ENCODE measurements at places on chromosomes 1 and 21.

- DNase-seq: no peak
These were observed 6.3 kb downstream of the ATP2B4 start for GRCh38 chr1:203632941-203633340.

- DNase-seq: no peak
These were observed 283.1 kb downstream of the TM2D1 start for GRCh38 chr1:61441723-61442262.

GRCh38 chr1:248792342-248792741 lies 33.4 kb downstream of the SH3BP5L start:
- DNase-seq: peak; percentile 27

DNA sequence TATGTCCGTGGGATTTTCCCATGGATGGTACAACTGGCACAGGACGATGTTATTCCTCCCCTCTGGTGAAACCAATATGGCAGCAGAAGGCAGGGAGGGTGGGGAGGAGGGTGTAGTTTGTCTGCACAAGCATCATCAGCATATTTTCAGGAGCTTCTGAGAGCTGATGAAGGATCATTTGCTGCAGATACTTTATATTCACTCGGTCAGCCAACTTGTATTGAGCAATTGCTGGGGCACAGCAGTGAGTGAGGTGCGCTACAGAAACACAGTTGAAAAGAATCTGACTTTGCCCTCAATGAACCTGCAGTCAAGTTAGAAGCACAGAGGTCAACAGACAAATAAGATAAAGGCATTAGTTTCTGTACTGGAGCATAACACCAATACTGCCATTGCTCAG lies 13.0 kb downstream of the PKP1 start:
- DNase-seq: no peak

DNA sequence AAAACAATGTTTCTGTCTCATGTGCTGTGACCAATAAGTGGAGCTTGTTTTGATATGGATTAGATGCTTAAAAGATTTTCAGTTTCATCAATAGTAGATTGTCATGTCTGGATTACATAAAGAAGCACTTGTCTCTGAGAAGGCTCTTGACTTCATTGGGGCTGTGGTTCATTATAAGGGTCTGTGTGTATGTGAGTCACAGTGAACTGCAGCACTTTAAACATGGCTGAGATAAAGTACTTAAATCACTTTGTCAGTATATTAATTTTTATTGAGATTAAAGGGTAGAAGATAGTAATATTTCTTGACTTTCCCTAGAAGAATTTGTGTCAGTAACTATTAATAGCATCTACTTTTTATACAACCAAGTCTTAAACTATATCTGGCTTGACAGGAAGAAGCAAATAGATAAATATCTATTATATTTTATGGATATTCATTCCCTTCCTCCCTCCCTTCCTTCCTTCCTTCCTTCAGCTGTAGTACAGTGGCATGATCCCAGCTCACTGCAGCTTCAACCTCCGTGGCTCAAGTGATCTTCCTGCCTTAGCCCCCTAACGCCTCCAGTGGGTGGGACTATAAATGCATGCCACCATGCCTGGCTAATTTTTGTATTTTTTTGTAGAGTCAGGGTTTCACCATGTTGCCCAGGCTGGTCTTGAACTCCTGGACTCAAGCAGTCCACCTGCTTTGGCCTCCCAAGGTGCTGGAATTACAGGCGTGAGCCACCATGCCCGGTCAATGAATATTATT lies 48.8 kb downstream of the ZFYVE9 start:
- DNase-seq: peak; percentile 5

DNA sequence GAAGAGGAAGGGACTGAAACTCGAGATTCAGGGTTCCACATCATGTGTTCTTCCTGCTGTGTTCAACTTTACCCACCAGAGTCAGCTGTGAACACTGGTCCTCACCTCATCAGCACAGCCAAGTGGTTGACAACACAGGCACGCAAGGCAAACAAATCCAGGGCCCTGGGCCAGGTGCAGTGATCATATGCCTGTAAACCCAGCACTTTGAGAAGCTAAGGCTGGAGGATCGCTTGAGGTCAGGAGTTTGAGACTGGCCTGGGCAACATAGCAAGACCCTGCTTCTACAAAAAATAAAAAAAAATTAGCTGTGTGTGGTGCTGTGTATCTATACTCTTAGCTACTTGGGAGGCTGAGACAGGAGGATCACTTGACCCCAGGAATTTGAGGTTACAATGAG lies 8.4 kb upstream of the XKR8 start:
- DNase-seq: no peak

- DNase-seq: peak; percentile 58
These were observed 118.3 kb downstream of the OLFML2B start for GRCh38 chr1:161905269-161905884.

DNA sequence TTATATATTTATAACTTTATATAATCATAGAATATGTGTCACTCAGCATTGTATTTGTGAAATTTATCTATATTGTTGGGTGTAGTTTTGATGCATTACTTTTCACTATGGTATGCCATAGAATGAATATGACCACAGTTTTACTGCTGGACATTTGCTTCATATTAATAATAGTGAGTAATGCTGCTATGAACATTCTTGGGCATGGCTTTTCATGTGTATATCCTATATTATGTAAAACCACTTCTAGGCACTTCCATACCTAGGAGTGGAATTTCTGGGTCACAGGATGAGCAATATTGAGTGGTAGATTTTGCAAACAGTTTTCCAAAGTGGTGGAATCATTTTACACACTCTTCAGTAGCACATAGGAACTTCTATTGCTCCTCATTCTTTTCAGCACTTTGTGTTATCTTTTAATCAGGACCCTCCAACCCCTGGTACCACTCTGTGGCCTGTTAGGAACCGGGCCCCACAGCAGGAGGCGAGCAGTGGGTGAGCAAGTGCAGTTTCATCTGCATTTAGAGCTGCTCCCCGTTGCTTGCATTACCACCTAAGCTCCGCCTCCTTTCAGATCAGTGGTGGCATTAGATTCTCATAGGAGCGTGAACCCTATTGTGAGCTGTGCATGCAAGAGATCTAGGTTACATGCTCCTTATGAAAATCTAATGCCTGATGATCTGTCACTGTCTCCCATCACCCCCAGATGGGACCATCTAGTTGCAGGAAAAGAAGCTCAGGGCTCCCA lies 56.0 kb upstream of the CNIH3 start:
- no peak for DNase-seq

GRCh38 chr1:83931658-83932253 lies 67.2 kb downstream of the TTLL7 start:
- DNase-seq: peak; percentile 87

DNA sequence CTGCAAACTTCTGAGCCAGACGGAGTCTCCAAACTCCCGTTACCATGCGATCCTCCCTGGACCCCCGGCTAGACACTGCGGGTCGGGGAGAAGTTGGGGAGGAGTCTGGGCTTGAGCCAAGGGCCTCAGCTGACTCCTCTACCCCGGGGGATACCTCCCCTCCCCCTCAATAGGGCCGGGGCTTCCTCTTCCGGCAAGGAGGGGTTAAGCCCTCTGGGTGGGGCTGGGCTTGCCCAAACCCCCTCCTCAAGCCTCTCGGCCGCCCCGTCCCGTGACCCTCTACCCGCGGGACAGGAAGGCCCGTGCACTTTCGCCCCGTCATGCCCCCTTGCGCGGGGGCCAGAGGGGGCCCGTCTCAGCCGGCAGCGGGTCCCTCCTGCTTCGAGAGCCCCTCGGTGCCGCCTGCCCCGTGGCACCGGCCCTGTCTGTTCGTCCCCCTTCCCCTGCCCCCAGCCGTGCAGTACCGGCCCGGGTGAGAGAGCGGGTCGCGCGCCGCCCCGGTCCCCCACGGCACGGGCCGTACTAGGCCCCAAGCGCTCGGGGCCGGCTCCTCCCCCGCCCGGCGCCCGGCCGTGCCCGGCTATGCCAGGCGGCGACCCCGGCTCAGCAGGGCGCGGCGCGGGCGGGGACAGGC lies 652 bp downstream of the ARL8A start:
- peak; percentile 80 for DNase-seq

DNA sequence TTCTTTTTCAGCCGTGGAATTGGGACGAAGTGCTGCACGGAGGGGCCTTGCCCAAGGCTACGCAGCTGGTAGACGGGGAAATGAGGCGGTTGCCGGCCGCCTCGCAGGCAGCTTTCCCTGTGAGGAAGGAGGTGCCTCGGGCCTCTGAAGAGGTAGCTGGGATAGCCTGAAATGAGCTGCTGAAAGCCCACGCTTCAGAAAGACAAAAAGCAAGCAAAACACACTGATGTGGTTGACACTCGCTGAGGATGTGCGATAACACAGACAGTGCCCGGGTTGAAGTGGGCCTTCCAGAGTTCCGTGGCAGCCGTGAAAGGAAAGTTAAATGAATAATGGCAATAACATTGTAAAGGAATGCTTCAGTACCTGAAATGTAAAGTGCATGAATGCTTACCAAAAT lies 47.2 kb downstream of the S1PR1 start:
- no peak for DNase-seq

GRCh38 chr21:42702720-42703119 lies 49.3 kb downstream of the PDE9A start:
- DNase-seq: no peak

DNA sequence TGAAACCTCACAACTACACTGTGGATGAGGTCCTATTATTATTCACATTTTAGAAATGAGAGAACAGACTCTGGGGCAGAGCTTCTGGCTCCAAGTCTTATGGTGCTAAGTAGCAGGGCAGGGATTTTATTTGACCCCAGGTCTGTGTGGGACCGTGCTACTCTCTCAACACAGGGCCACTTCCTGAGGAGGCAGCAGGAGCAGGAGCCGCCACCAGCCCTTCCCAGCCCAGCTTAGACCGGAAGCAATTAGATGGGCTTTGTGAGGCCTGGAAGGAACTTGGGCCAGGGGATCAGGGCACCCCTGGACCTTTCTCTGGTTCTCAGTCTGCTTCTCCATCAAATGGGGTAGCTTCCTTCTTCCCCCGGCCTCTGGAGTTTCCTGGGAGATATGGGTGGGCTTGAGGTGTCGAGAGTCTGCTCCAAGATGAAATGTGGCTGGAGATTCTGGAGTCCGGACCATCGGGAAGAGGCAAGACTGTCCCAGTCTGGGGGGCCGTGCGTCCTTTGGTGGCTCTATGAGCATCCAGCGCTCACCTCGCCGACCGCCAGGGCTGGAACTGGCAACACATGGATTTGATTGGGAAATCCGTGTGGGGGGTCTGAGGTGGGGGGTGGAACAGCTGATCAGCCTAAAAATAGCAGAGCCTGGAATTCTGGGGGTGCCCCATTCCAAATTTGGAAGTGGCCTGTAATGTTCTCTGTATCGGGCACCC lies 136.8 kb downstream of the FOXD2 start:
- no peak for DNase-seq

DNA sequence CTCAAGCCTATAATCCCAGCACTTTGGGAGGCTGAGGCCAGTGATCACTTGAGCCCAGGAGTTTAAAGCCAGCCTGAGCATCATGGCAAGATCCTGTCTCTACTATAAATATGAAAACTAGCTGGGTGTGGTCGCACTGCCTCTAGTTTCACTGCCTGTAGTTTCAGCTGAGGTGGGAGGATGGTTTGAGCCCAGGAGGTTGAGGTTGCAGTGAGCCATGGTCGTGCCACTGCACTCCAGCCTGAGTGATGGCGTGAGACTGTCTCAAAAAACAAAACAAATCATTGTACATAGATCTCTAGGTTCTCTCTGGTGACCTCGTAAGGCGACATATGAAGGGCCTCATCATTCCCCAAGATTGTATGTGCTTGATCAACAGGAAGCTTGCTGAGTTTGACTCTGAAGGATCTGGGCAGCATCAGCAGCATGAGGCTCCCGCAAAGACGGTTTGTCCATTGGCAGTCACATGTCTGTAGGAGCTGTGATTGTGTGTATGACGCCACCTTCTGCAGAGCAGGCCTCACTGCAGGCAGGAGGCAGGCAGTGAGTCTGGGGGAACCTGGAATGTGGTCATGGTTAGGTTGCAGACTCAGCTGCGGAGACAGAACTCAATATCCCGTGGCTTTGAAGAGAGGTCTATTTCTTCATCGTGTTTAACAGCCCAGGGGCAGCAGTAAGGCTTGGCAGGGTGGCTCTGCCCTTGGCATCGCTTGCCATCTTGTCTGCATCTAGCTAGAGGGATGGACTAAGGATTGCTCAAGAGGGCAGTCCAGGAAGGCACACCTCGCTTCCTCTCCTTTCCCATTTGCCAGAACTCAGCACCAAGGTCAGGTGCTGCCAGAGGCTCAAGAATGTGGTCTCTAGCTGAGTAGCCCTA lies 14.0 kb downstream of the ATP5PO start:
- peak; percentile 74 for DNase-seq

DNA sequence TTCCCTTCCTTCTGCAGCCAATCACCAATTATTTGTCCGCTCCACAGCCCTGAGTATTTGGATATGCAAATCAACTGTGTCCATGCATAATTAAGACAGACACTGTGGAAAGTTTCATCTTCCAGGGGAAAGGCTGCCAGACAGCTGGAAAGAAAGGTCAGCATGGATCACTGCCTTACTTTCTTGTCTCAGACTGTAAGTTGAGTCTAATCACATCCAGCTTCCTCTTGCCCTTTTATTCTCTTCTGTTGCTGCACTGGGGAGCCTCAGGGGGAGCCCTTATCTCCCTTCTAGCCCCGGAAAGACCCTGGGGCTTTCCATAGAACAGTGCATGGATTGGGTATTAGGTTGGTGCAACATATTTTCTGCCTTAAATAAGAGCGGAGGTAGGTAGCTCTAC lies 182.9 kb downstream of the OMA1 start:
- no peak for DNase-seq

GRCh38 chr1:48285525-48285924 lies 63.0 kb downstream of the SLC5A9 start:
- no peak for DNase-seq

DNA sequence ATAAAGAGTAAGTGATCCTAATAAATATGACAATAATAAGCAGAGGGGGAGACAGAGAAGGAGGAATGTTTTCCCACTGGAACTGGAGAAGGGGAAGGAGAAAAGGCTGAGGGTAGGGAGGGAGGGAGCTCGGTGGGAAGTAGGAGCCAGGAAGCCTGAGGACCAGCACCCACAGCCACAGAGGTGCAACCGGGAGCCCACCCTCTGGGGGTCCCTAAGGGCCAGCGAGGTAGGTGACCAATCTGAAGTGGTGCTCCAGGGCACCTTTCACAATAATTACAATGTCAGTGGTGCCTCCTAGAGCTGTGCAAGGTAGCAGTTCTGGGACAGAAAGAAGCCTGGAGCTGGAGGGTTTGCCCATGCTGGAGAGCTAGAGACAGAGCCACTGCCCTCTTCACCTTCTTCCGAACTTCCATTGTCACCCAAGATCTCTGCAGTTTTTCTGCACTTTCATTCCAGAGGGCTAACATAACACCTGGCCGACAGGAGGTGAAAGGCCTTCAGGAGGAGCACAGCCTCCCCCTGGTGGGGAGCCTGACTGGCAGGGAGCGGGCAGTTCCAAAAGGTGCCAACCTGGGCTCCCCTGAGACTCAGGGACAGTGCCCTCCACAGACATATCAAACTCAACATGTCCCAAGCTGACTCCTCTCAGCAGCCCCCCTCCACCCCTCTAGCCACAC lies 4.1 kb upstream of the AHCYL1 start:
- peak; percentile 30 for DNase-seq

GRCh38 chr1:3821004-3821403 lies 24.7 kb upstream of the LRRC47 start:
- no peak for DNase-seq

All from hematopoietic multipotent progenitor cell treated with erythropoietin and hydrocortisone succinate and interleukin-3 and kit ligand, for 4 days (in vitro differentiated cells).